ENCODE measurements at places on chromosomes 12 and 14.

DNA sequence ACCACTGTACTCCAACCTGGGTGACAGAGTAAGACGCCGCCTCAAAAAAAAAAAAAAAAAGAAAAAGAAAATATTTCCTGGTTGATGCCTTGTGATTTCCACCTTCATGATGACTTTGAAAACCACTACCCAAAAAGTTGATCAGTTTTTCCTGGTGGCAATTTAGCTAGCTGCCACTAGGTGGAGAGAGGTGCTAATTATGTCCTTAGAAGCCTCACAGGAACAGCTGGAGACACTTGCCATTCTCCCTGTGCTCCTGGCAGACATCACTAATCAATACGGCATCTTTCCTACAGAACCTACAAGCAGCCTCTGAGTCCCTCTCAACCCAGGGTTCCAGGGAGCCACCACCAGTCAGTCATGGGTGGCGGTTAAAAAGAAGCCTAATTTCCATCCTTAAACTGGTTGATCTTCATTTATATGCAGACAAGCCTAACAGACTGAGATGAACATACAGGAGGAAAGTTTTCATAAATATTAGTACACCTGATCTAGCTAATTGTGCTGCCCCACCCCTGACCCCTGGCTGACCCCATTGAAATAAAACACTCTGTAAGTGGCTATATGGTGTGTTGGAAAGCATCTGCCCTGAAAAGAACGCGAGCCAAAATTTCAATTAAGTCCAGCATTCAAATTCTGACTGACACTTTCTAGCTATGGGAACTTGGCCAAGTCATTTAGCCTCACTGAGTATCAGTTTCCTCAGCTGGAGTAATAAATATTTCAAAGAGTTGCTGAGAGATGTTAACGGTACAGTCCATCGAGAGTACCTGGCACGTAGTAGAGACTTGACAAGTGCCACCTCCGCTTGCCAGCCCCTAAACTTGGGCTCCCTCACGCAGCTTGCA lies 6.2 kb upstream of the OAS1 start:
- DNase-seq, result peak; percentile 28

DNA sequence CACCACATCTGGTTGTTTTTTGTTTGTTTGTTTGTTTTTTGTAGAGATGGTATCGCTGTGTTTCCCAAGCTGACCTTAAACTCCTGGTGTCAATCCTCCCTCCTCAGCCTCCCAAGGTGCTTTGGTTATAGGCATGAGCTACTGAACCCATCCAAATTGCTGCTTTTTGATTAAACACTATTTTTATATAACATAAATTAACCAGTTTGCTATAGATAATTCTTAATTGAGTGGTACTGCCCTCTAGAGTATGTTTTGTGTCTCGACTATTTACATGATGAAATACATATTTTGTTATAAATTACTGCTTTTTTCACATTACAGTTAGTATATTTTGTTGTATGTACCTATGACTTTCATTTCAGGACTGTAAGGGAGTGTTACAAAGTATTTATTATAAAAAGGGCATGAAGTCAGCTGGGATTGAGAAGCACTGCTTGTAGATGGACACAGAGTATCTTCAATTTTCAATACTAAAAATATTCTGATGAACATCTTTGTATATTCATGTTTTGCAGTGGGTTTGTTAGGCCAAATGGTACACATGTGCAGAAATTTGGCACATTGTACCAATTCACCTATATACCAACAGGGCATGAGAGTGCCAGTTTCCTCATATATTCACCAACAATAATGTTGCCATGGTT lies 14.9 kb upstream of the SCAF11 start:
- DNase-seq, result no peak

DNA sequence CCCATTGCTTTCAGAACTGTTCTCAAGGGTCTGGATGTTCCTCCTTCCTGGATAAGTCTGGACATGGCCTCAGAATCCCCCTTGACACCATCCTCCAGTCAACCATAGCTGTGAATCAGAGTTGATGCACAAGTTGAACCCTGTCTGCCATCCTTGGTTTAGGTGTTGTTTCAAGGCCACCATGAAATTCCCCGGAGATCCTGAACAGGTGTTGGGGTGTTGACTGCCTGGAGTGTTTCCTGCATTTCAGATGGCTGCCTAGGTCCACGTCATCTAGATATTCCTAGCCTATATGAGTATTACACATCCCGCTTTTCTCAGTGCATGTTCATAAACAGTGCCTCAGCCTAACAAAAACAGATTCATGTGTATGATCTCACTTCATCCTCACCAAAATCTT lies 86.7 kb upstream of the PWP1 start:
- DNase-seq, result no peak

DNA sequence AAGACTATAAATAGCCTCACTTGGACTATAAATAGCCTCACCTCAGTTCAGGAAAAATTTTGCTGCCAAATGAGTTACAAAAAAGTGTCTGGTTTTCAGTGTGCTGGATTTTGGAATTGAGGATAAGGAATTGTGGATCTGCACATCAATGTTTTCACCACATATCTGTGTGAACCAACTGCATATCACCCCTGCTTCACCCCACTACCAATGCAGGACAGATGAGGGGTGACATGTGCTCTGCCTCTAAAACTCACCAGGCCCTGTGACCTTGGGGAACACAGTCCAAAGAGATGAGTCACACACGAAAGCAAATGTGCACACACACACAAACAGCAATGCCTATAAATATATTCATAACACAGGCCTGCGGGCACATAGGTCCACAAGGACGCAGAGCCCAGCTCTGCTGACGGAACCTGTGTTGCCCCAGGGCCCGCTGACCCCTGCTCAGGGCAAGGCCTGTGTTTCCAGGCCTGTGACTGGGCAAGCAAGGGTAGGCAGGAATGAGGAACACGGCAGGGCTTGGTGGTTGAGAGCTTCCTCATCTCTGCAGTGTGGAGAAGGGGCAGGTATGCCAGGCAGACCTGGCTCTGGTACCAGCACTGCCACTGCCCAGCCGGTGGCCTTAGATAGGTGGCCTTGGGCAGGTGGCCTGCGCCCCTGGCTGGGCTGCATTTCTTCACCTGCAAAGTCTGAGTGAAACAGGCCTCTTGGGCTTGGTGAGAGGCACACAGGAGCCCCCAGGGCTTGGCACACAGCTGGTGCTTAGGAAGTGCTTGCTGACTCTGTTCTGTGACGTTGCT lies 82.4 kb downstream of the ARL6IP4 start:
- no peak for DNase-seq

DNA sequence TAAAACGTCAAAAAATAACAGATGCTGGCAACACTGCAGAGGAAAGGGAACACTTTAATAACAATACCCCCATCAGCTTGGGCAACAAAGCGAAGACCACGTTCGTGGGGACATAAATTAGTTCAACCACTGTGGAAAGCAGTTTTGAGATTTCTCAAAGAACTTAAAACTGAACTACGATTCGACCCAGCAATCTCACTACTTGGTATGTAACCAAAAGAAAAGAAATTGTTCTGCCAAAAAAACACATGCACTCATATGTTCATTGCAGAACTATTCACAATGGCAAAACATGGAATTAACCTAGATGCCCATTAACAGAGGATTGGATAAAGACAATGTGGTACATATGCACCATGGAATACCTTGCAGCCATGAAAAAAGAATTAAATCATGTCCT lies 81.2 kb upstream of the RAP1B start:
- no peak for DNase-seq

GRCh38 chr12:63863658-63864453 lies 19.4 kb downstream of the SRGAP1 start:
- no peak for DNase-seq

- no peak for DNase-seq
Observed at GRCh38 chr14:90536511-90537191, 139.8 kb downstream of the CALM1 start.

DNA sequence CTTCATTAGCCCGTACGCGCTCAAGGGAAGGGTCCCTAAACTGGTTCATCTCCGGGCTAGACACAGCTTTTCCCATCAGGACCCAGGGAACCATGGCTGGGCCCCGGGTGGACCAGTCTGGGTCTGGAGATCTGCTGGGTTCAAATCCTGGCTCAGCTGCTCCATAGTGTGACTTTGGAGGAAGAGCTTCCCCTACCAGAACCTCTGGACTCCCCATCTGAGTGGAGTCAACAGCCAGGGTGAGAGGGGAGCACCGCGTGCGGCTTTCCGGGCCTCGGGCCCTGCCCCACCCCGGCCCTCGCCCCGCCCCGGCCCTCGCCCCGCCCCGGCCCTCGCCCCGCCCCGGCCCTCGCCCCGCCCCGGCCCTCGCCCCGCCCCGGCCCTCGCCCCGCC lies 41.2 kb downstream of the BEGAIN start:
- no peak for DNase-seq

DNA sequence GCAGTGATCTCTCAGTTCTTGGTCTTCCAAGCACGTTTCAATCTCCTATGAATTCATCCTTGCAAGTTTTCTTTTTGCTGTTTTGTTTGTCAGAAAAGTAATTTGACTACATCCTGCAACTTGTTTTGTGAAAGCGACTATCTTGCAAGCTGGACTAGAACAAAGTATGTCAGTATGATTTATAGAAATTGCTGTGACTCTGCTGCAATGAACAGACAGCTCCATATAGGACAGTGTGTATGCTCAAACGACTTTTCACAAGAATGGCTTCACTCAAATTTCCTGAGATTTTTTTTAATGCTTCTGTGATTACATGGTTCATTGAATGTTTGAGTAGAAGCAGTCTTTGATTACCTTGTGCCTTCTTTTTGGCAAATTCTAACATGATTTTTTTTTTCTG lies 123.5 kb upstream of the TRHDE start:
- DNase-seq, result no peak

DNA sequence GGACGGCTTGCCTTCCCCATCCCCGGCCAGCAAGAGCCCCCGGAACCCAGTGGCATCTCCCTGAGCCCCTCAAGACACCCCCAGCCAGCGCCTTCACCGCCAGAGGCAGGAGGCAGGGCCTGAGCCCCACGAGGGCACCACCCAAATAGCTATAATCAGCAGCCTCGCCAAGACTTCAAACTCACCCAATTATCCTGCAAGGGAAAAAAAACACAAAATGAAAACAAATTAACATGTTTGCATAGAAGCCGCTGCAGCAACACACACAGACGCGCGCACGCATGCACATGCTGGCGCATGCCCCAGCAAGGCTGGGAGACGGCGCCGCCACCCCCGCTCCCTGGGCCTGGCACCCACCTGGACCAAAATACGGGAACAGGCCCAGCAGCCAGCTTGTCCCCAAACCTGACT lies 15.8 kb downstream of the FAM222A start:
- no peak for DNase-seq

GRCh38 chr12:19196959-19197630 lies 67.6 kb downstream of the PLEKHA5 start:
- DNase-seq, result no peak

DNA sequence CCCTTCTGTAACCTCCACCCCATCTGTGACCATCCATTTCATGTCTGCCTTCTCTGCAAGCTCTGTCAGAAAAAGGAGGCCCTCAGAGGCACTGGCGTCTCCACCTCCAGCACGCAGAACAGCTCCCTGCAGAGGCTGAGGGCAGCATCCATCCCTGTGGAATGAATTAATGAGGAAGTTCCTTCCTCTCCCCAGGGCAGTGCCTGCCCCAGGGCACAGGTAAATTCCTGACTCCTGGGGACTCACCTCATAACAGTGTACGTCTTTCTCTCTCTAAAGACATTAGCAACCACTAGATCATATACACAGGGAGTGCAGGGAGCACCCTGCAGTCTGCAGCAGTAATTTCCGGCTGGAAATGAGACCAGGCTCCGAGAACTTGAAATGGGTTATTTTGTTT lies 155.0 kb upstream of the TMEM132C start:
- no peak for DNase-seq

GRCh38 chr14:61589691-61590581 lies 105.4 kb upstream of the HIF1A start:
- DNase-seq, result no peak
